Activated T-helper 17 cell treated with anti-CD3 and anti-CD28 coated beads, Interleukin-2, amount 50 U/mL, for 72 hours (primary cell): ENCODE measurements at places on chromosomes 16 and 17.

GRCh38 chr17:13337864-13338371 is 263.8 kb downstream of the HS3ST3A1 start:
- no peak for ATAC-seq

GRCh38 chr17:33966410-33967059 is 288.6 kb upstream of the CCL2 start:
- ATAC-seq, result no peak

GRCh38 chr16:177394-177822 is 928 bp downstream of the HBA1 start:
- ATAC-seq, result no peak

- ATAC-seq, result peak; percentile 96
These were observed at the start of the genes GNPTG and TSR3 for GRCh38 chr16:1351582-1352362. Gene GNPTG, plus strand, starts transcription at chr16:1351931. Its CDS starts 35 bp downstream, at chr16:1351966. Gene TSR3, minus strand, starts transcription at chr16:1351878. Its CDS starts 74 bp downstream, at chr16:1351804.

DNA sequence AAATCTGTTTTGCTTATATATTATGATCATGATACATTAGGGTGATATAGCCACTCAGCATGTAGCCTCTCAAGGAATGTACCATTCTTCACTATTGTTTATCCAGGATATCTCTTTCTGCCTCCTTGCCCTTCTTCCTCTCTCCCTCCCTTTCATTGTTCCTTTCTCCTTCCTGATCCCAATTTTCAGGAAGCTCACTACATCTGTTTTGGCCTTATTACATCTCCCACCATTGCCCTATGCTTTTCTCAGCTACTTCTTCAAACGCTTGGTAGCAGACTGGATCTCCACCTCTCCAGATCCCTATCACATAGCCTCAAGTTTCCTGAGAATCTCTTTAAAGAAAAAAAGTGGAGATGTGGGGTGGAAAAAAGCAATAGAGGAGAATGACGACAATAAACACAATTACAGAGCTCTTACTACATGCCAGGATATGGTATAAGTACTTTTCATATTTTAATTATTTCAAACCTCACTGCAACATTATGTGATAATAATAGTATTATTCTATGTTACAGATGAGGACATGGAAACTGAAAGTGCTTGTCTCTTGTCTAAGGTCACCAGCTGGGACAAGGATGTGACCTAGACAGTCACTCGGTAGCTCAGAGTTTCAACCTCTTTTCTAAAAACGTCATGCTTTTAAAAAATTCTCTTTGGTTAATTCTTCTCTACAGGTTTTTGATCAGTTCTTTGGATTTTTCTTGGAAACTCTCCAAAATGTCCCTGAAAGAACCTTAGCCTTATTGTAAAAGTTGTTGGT is 959.1 kb downstream of the CDH11 start:
- ATAC-seq, result no peak

DNA sequence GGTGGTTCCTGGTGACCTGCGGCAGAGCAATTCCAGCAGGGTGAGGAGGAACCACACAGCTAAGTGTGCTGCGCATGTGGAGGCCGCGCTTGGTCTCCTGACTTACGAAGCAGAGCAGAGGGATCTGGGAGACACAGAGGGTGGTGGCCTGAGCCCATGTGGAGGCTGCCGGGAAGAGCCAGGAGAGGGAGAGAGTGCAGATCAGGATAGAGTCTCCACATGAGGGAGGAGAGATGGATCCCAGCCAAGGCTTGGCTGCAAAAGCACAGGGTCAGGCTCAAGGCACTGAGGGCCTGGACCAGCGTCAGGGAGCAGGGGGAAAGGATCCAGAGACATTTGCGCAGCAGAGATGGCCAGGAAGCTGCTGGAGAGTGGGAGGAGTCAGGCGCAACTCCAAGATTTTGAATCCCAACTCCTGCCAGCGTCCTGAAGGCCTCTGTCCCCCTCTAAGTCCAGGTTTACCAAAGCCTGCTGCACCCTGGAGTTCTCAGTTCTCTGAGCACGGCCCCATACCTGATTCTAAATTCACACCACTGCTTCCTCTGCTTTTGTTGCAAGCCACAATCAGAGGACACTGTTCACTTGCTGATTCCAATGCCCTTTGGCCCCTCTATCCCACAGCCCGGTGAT is 11.3 kb upstream of the MLLT6 start:
- no peak for ATAC-seq

DNA sequence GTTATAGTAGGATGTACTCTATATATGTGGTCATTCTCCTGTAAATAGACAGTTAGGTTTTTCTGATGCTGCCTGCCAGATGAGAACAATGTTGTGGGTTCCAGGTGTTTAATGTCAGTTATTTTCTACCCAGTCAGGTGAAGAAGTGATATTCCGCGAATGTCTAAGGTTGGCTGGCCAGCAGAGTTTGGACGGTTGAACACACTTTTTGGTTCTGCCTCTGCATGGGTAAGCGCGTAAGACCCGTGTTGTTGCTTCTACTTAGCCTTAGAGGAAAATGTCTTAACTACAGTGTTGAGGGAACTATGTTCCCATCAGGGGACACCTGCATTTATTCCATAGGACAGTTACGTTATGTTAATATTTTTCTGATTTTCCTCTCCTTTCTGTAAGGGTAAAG is 162.6 kb downstream of the MAP2K6 start:
- ATAC-seq, result no peak

DNA sequence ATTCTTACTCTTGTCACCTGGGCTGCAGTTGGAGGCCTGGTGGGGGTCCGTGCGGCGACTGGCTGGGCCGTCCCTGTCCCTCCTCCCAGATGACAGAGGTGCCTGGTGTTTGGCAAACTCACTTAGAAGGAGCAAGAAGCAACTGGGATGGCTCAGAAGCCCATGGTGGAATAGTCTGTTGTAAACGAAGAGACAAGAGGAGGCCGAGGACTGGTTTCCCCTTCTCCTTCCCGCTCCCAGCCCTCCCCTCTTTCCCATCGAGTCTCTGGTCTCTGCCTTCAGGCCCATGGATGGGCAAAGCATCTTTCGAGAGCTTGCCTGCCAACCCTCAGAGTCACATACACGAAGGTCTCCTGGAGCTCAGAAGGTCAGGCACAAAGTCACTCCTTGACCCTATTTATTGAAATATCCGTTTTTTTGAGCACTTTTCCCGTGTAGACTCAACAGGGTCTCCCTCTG is 364.4 kb downstream of the SEC14L1 start:
- ATAC-seq, result no peak

- no peak for ATAC-seq
These were observed 77.5 kb upstream of the NACA2 start for GRCh38 chr17:61668486-61668885.

DNA sequence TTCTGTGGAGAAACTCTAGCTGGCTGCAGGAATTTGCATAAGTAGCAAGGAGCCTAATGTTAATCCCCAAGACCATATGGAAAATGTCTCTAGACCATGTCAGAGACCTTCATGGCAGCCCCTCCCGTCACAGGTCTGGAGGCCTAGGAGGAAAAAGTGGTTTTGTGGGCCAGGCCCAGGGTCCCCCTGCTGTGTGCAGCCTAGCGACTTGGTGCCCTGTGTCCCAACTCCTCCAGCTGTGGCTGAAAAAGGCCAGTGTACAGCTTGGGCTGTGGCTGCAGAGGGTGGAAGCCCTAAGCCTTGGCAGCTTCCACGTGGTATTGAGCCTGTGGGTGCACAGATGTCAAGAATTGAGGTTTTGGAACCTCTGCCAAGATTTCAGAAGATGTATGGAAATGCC is 306.9 kb upstream of the CA10 start:
- ATAC-seq, result no peak

DNA sequence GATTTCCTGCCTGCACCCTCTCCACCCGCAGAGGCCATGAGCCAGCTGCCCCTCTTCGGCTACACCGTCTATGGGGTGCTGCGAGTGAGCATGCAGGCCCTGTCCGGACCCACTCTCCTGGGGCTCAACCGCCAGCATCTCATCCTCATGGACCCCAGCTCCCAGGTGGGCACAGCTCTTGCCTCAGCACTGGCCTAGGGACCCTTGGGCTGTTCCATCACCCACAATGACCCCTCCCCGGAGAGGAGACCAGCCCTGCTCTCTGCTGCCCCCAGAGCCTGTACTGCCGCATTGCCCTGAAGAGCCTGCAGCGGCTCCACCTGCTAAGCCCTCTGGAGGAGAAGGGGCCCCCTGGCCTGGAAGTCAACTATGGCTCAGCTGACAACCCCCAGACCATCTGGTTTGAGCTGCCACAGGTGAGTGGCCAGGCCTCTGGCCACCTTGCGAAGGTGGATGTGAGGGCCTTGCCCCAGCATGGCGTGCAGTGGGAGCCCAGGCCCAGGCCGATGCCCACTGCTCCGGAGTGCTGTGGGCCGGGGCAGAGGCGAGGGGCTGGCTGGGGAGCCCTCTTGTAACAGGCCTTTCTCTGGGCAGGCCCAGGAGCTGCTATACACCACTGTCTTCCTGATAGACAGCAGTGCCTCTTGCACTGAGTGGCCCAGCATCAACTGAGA is 7.3 kb upstream of the SMIM5 start:
- peak; percentile 49 for ATAC-seq

DNA sequence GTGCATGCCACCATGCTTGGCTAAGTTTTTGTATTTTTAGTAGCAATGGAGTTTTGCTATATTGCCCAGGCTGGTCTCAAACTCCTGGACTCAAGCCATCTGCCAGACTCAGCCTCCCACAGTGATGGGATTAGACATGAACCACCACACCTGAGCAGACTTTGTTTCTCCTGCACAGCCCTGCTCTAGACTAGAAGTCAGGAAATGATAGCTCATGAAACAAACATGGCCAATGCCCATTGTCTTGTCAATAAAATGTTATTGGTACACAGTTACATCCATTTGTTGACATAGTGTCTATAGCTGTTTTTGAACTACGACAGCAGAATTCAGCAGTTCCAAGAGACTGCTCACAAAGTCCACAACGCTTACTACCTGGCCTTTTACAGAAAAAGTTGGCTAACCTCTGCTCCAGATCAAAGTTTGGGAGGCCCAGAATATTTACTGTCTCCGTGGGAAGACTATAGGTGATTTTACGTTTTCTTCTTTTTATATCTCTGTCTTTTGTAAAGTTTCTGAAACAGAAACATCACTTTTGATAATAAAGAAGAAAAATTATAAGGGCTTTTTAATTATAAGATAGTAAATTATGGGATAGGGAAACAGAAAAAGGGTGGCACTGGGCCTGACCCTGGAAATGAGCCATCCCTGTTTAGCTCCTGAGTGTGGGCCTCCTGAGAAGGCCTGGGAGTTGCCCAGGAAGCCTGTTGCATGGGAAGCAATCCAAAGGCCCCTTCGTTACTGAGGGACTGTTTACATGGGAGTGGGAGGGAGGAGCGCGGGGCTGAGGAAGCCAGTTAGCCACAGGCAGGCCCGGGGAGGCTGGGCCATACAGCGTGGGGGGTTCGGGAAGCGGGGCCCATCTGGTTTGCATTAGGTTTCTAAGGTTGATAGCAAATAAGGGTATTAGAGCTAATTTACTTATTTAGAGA is 201.5 kb downstream of the IRF8 start:
- no peak for ATAC-seq

DNA sequence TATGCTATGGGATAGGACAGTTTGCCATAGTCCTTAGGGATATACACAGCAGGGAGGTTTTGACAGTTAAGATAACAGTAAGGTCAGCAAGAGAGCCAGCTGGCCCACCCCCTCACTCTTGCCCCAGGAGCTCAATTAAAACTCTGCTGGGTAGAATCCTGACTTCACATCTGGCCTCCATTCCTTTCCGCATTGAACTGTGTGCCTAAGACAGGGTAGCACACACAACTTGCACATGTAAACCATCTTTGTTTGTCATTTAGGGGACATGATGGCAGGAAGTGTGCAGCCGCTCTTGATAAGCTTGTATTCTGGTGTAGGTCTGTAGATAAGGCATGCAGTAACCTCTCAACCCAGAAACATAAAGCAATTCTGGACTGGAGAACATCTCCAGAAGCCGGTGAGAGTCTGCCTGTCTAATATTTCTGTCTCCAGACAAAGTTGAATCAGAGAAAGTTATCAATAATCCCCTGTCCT is 5.2 kb downstream of the MINK1 start:
- no peak for ATAC-seq

GRCh38 chr17:11553135-11553534 is 45.1 kb upstream of the DNAH9 start:
- no peak for ATAC-seq

DNA sequence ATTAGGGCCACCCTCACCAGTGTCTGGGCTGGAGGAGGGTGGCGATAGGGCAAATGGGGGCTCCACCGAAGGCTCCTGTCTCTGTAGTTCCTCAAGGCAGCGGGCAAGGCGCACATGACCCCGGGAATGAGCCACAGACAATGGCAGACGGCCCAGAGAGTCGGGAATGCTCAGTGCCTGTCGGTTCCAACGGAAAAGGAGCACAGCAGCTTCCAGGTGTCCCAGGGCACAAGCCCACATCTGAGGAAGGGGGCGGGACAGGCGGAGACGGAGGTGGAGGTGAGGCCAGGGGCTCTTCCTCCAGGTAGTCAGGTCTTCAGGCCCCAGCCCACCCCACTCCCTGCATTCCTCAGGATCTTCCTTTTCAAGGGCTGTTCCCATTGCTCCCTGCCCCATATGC is 5.1 kb upstream of the SPAG7 start:
- no peak for ATAC-seq

DNA sequence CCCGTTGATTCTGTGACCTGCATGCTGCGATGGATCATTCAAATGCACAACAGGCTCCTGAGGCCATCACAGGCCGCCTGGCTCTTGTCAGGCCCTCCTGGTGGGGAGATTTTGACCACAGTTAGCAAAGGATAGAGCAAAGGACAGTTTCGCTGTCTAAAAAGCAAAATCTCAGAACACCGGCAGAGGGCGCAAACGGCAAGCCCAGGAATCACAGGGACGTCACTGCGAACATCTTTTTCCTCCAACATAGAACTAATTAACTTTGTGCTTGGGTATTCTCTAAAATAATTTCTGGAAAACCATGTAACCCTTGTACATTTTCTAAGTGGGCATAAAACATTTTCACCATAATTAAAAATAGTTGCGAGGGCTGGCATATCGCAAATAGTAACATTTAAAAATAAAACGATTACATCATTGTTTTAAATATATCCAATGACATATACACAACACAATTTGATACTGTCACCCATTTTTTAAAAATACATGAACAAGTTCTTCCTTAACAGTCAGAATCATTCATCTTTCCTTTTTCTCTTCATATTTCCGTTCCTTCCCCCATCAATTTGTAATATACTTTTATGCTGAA is 19.7 kb upstream of the SLC47A1 start:
- ATAC-seq, result peak; percentile 67

- no peak for ATAC-seq
These were observed 16.1 kb downstream of the NUDT16L1 start for GRCh38 chr16:4709481-4709880.

DNA sequence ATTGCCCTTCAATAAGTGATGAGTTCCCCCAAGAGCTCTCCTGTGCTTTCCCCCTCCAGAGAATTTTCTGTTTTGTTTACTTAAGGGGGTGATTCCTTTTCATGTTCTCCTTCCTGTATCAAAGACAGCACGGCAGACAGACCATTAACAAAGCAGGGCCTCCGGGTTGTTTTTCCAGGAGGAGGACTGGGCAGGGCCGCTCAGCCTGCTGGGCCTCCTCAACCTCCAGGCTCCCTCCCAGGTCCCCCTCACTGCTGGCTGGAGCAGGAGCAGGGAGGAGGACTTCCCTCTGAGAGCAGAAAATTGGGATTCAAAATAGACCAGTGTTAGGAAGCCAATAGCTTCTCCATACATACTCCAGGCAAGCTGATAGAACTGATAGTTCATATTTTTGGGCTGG is 20.4 kb downstream of the SDK2 start:
- no peak for ATAC-seq
